ENCODE measurements at places on chromosomes 2 and 18.

- no peak for DNase-seq
These were observed 15.4 kb upstream of the UGT1A8 start for GRCh38 chr2:233602076-233602475.

DNA sequence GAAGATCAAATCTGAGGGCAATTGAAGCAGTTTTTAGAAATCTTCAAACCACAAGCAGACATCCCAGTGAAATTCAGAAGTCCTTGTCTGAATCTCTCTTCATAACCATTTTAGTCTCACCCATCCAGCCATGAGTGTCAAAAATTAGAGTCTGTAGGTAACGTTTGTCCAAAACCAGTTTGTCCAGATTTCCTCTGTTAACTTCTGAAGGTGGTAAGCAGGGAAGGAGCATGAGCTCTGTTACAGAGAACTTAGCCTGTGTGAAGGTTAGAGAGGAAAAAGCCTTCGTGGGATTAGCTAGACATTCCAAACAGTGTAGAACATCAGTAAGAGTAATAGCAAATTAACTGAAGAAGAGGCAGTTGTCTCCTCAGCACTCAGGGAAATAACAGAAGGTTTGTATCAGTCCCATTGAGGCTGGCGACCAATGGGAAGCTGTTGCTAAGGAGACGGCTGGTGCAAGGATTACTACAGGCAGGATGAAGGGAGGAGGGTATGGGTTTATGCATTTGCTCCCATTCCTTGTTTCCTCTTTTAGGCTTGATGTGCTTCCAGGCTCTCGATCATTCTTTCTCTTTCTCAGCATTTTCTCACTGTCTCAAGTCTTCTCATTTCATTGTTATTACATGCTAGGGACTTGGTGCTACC, 8.7 kb upstream of the GPR155 start:
- DNase-seq = no peak

- DNase-seq = no peak
These were observed 56.3 kb downstream of the SLC25A12 start for GRCh38 chr2:171837736-171838135.

GRCh38 chr2:963876-964275, 13.2 kb downstream of the SNTG2 start:
- no peak for DNase-seq

DNA sequence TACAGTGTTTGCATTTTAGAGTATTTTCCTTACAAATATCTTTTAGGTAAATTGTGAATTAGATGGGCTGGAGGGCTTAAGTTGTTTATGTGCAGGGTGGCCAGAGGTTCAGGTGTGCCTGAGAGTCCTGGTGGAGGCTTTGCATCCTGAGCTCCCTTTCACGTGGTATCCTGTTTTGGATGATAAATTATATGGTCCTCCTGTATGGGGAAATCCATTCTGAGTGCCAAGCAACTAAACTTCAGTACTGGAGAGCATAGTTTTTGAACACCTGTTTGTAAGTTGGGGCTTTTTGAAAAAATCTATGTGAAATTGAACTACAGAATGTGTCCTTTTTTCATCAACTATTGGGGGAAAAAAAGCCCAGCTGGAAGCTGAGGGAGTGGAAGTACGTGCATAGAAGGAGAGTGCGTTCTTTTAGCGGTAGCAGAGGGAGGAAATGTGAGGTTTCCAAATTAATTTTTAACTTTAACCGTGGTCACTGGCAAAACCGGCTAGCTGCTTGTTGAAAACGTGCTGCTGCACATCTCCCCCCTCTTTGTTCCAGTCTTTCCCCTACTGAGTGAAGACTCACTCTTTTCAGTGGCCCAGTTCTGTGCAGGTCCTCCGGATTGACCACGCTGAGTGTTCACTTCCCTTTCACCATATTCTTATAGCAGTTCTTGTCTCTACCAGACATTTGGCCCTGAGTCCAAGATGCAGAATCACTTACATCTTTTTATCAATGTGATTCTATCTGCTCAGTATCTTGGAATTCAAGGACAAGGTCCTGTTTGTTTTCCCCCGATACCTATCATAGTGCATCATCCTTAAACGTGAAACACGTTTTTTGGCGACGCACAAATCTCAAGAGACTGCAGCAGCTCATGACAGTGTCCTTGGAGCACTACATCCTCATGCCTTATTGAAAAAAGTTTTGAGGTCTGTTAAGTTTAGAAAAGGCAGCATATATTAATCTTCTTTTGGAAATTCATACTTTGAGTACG, 15.3 kb downstream of the CNOT11 start:
- DNase-seq = no peak

DNA sequence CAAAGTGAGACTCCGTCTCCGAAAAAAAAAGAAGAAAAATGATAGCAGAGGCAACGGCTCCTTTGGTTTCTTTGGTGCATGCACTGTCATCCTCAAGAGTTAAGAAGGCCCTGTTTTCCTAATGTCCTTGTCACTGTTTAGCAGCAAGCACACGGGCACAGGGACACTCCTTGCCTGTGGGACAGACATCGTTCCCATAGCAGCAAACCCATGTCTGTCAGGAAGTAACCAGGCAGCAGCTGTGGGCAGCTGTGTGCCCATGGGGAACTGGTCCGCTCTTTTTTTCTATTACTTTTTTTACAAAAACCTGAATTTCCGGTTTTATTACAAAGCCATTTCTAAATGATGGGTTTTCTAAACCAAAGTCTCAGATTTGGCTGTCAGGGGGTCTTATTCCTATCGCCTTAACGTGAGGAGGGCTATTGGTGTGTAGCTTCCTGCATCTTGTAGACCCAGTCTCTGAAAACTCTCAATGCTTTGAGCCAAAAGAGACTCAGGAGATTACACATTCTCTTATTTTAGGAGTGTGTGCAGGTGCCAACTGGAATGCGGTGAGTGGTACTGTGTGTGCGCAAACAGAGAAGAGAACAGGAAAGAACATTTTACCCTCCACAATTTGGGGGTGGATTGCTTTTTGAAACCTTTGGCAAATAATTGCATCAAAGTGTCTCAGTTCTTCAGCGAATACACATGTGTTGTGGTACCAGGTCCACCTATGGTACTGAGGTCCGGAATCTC, 109.6 kb downstream of the COLEC12 start:
- DNase-seq = no peak

DNA sequence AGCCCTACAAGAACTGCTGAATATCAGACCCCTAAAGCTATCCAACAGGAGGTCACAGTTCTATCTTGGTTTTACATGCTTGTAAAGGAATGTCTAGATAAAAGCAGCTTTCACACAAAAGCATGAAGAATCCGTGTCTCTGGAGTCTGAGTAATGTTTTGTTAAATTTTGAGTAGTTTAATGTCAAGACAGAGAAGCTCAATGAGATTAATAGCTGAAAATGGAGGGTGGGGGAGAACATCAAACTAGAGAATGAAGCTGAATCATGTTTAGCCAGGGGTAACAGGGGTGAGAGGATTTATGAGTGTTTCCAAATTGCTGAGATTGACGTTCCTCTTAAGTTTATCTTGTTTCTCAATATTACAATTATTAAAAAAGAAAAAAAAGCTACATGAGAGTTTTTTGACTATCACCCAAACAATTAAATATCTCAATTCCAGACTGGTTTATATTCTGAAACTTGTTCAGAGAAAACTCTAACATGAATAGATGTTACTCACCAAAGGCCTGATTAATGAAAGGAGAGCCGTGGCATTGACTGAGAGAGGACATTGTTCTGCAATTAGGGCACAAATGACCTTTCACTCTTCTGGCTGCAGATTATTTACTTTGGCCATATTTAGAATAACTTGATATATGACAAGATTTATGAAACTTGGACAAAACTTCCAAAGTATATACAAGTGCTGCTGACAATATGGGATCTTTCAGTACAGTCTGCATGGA, 266.4 kb upstream of the ETAA1 start:
- DNase-seq = no peak

- no peak for DNase-seq
These were observed 337.4 kb upstream of the SLC14A2 start for GRCh38 chr18:45277908-45278307.

- no peak for DNase-seq
These were observed 344.4 kb downstream of the RND3 start for GRCh38 chr2:150143087-150143536.

DNA sequence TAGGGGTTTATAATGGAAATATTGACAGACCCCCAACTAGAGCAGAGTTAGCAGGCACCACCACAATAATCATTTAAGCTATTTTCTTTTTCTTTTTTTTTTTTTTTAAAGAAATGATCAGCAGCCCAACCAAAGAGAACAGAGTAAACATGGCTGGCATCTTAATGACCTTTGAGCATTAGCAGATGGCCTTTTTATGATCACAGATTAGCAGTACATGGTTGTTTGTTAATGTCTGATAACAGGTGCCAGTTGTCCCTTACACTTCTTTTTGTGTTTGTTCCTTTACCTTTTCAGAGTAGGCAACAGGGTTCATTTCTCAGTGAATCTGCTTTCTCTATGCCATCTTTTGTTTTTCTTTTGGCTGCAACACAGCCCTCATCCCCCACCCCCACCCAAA, 747.0 kb downstream of the BCL11A start:
- DNase-seq = no peak

DNA sequence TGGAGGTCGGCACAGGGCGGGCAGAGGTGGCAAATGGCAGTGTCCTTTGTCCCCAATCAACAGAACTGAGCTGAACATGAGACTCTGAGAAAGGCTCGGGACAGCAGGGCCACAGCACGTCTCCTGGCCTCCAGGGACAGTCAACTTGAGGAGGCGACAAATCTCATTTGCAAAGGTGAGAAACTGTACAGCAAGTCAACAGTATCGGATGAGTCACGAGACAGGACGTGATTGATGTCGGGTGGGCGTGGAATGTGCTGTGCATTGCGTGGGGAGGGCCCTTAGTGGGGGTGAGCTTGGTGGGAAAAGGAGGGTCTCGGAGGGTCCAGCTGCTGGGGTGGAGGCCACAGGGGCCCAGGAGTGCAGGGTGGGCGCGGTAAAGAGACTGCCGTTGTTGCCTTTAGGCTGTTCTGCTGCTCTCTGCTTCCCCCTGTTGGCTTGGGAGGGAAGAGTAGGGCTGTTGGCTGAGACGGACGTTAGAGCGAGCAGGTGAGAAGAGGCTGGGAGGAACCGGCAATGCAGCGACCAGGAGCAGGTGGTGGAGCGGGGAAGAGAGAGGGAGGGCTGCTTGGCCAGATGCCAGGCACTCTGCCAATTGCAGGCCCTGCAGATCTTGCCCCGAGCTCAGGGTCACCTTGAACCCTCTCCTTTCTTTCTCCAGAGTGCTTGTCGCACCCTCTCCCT, 164.3 kb downstream of the BCL2 start:
- no peak for DNase-seq

DNA sequence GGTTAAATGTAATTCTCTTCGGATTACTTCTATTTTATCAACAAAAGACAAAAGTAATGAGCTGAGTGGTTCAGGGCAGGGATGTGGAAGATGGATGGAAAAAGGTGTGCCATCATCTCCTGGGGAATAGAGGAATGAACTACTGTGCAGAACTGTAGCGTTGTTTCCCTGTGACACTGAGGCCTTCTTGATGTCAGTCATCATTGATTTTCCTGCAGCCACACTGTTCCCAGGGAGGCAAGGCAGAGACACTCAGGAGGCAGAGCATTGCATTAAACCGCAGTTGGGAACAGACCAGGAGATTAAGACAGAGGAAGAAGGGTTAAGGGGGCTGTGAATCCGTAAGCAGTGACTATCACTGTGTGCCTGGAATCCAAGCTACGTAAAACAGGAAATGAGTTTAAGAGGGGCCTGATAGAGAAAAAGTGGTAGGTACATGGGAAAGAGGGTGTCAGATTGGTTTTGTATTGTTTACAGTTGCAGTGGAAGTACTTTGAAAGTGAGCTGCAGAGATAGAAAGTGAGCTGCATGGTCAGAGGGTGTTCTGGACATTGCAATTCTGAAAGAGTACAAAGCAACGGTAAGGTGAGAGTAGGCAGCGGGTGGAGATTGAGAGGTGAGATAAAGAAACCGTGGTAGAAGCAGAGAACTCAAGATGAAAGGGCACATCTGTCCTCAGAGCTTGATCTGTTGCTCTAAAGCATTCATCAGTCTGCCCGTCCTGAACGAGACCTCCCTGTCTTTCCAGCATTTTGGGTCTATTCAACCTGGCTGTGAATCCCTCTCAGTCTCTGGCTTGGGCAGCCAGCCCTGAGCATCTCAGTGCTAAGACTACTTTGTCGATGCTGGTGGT, 793.4 kb upstream of the CELF4 start:
- no peak for DNase-seq

DNA sequence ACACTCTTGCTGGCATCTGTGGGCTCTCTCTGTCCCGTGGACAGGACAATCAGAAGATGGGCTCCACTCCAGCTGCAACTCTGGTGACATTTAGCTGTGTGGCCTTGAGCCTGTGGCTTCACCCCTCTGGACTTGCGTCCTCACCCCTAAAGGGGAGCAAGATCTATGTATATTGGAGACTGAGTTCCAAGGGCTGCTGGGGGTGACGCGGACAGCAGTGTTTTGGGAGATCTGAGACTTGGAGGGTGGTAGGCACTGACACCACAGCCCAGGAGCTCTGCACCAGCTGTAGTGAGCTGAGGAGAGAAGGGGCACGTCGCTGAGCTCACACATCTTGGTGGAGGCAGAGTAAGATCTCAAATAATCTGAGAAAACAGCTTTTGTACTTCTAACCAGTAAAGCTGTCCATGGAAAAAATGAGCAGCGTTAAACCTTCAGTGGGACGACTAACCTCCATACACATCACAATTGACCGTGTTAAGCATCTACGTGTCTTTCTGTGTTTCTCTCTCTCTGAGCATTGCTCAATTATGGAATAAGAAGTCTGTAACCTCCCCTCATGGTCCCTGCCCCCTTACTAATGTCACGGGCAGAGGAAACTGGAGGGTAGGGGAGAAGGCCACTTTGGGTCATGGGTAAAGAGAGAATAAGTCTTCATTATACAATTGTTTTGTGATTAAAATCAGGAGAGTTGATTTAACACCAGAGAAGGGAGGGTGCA, 85.8 kb downstream of the SH3RF3 start:
- no peak for DNase-seq
